ENCODE measurements at places on chromosomes 4 and X.

DNA sequence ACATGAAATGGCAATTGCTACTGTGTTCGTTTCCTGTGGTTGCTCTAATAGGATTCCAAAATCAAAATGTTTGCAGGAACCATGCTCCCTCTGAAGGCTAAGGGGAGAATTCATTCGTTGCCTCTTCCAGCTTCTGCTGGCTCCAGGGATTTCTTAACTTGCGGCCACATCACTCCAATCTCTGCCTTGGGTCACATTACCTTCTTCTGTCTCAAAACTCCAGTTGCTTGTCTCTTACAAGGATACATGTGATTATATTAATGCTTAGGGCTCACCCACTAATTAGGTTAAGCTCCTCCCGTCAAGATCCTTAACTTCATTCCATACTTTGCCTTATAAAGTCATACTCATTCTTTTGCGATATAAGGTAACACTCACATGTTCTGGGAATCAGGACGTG lies 208.4 kb downstream of the RBM46 start:
- DNase-seq = no peak

DNA sequence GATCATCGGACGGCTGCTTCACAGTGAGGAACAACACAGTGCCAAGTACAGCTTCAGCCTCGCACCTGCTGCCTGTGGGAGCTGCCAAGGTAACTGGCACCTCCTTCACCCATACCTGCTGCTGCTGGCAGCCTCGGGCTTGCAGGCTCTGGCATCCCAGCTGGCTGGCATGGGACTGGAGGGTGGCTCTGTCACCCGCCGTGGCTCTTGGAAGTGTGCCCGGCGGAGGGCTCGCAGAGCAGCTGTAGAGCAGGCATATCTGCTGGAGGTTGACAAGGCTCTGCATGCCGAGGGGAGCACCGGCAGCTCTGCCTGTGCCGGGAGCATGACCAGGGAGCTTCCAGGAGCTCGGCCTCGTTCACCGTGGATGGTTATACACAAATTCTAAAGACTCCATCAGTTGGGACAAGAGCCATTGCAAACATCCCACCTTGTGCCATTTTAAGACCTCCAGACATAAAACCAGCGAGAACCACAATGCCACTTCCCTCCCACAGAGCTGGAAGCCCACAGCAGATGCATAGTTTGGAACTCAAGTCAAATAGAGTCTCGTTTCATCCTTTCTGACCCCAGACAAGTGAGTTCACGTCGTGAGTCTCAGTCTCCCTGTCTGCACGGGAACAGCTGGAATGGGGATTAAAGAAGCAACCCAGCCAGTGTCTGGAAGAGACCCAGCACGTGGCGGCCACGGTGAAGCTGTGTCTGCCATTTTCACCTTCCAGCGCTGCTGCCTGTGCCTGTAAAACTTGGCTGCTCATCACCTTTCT lies 84.3 kb upstream of the PSAPL1 start:
- no peak for DNase-seq

GRCh38 chrX:40068048-40068447 lies 29.7 kb downstream of the BCOR start:
- DNase-seq = peak; percentile 20

DNA sequence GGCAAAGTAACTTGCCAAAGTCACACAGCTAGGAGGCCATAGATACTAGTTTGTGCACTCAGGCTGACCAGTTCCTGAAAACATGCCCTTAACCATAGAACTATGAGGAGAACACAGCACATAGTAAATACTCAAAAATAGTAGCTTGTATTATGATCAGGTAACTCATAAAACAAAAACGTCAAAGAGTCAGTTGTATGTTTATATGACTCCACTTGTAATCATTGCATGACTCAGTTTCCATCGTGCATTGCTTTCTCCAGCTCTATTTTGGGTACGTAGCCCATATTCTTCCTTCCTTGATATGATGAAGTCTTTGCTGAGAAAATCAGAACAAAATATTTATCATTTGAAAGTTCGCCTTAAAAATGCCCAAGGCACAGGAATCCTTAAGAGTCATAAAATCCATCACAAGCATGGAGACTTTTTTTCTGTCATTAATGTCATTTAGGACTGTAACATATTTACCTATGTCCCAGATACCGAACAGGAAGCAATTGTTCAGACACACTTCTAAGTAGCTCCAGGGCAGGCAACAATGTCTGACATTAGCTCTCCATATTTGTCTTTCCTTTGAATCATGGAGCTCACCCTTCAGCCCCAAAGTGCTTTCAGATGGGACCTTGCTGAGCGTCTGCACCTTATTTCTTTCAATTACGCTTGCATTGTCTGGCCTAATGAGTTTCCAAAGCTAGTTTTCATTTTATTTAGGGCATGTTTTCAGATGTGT lies 11.2 kb upstream of the MID1 start:
- DNase-seq = no peak

DNA sequence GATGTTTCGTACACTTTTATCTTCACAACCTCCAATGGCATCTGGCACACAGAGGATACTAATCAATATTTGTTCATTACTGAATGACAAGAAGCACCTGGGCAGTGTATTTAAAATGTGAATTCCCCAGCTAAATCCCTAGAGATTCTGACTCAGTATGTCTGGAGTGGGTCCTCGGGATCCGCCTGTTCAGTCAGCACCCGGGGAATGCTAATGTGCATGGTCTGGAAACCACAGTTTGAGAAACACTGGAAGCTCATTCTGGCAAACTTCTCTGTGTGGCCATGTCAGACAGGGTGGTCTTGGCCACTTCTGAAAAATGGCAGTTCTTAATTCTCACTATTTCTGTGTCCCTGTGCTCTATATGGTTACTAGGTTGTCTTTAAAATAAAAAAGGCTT lies 138.8 kb upstream of the VCX start:
- no peak for DNase-seq

- DNase-seq = no peak
Observed at GRCh38 chrX:16855363-16856075, 14.6 kb downstream of the RBBP7 start.

GRCh38 chr4:150579551-150580234 lies 2.3 kb upstream of the MAB21L2 start:
- no peak for DNase-seq

- no peak for DNase-seq
Observed at GRCh38 chr4:158172261-158173258, at the start of gene GASK1B. TSS of gene GASK1B (minus strand) at chr4:158173025. CDS start at chr4:158171375, 1,650 bp downstream.

- DNase-seq = no peak
Observed at GRCh38 chr4:113113151-113113550, 63.7 kb downstream of the ANK2 start.

DNA sequence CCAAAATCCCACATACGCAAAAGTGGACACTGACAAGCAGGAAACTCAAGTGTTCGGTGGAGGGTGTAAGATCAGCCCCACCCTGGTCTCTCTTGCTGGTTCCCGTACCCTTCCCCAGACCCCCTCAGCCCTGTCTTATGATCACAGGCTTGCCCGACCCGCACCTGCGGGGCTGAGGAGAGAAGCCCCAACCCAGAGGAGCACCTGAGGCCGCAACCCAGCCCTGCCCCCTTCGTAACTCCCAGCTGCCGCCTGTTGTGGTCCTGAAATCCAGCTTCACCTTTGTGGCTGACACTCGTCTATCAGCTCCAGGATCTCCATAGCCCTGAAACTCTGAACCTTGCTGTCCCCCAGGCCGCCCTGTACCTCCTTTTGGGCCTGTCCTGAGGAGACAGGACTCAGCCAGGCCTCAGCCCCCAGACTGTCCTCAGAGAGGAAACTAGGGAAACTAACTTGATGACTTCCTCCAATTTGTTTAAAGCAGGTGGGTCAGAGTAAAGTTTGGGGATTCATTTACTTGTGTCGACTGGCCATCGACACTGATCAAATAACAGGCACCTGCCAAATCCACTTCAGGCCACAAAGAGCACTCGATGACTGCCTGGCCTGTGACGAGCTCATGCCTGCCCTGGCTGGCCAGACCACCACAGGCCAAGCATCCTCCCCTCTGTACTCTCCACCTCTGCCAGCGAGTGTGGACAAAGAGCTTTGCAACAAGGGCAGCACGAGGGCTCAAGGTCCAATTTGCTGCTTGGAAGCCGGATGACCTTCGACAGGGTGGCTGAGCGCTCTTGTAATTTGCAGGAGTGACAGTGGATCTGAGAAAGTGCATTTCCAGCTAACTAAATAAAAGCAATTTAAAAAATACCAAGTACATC lies 19.3 kb downstream of the DCTD start:
- DNase-seq = no peak

- no peak for DNase-seq
Observed at GRCh38 chr4:119982756-119983155, 83.9 kb downstream of the MAD2L1 start.

GRCh38 chrX:139112432-139112831 lies 400.9 kb upstream of the FGF13 start:
- DNase-seq = no peak

DNA sequence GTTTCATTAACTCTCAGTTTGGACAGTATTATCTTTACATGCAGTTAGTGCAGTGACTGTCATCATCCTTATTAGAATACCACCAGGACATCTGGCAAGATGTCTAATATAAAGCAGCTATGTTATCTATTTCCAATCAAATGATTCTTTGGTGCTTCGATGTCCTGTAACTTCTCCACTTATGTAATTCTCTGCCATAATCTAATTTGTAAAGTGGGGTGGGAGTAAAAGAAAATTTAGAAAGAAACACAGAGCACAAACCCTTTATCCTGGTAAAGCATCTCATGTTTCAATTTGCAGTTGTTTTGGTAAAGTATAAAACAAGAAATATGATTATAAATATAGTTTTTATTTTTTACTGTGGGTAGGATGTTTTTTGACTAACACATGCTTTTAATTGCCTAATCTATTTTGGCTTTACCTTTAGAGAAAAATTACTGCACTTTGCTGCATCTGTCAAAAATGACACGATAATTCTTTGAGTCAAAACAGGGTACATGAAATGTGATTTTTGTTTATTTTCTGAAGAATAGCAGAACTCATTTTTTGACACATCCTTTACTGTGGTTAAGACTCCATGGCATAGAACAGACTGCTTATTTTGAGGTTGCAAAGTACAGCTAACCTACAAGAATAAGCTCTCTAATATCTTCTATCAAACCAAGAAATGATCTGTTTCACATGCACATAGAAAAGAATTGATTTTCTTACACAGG lies 382.9 kb downstream of the RPA4 start:
- no peak for DNase-seq

DNA sequence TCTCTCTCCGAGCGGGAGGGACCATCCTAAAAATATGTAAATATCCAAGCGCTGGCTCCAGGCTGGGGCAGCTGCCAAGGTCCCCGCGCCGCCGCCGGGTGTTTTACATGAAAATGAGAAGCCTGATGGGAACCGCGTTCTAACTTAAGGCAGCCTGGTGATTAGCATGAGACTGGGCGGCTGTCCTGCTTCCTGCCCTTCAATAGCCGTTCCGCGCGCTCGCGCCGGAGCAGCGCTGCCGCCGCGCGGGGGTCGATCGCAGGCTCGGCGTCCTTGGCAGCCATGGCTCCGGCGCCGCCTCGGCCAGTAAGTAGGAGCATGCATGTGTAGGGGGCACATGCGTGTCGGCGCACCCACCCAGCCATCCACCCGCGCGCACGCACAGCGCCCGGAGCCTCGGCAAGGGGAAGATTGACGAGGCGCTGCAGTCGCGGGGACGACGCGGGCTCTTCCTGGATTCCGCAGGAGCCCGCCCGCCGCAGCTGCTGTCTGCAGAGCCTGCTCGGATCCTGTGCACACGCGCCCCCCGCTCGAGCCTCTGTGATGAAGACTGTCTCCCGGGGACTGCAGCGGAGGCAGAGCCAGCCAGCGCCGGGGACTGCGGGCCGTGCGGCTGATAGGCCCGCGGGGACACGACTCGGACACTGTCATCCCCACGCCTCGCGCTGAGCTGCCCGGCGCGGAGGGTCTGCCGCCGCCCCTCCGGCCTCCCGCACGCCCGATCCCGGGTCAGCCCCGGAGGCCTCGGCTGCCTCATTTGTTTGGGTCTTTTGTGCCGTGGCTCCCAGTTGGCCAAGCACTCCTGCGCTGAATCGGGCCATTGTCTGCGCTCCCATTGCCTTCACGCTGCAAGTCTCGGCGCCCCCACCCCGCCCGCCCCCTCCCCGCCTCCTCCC lies 734 bp downstream of the STOX2 start:
- DNase-seq = no peak

DNA sequence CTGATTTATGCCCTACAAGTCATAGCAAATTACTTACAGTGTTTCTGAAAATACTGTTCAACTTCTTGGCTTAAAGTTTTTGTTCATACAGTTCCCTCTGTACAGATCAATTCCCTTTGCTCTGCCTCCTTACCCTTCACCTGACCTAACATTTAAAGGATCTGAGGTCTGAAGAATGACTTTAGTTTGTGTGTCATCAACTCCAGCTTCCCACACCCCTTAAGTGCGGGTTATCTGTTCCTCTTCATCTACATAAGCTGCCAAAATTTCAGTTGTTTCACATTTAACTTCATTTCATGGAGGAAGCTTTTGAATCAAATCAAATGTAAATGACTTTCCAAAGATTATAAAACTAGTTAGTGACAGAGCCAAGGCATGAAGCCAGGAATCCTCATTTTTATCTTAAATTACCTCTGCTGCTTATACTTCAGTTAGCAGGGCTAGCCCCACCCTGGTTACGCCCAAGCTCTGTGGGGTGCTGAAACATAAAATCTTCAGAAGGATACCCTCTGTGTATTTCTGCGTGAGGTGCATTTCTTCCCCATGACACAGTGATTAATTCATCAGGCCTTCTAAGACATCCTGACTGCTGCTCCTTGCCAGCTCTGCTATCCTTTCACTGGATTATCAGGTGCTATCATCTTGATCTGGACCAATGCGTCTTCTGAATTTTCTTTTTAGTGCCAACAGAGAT lies 16.5 kb downstream of the CXCL1 start:
- DNase-seq = no peak

DNA sequence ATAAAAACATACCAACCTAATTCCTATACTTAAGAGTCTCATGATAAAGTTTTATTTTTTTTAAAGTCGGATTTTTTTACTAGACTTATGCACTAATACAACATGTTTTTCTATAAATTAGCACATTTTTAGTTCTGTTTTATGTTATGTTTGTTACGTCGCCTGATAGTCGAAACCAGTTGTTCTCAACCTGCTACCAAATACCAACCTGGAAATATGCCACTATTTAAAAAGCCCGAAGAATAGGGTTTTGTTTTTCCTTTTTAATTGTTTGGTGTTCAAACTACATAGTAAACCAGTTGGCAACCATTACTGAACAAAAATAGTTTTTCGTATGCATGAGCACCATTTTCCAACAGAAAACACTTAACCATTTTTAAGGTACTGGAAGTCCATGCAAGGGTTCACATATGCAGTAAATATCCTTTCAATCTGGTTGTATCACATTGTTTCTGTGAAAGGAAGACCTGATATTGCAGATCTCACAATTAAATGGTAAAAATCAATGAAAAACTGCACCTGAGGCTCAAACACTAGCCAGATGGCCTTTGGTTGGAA lies 1.4 kb downstream of the WDFY3 start:
- no peak for DNase-seq

Measured in CD4-positive, alpha-beta T cell treated with Interferon alpha-2 for 1 hour (primary cell).